ENCODE measurements at places on chromosomes 4 and X. TPM values are rescaled to one million over a fixed set of nuclear protein-coding genes. Genes with fewer than 3 reads are reported as not detected.

GRCh38 chr4:85318415-85318814, 156.5 kb upstream of the ARHGAP24 start:
- no peak for DNase-seq

The CTSO gene
- 32.8 TPM for polyA plus RNA-seq

GRCh38 chrX:130111220-130112154, 1.2 kb upstream of the ELF4 start:
- DNase-seq: peak; percentile 59

DNA sequence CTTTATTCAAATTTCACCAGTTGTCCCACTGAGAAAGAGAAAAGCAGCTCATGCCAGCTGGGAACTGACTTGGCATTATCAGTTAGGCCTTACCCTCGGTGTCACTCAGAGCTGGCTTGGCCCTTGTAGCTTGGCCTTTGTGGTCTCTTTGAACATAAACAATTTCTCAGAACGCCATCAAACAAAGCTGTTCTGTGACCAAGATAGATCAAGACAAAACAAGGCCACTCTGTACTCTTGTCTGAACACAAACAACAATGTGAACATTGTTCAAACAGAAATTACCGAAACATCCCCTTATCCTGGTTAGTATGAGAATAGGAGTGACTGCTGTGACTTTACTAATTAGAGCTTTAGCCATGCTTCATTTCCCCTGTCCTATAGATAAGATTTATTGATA, 57.2 kb downstream of the DIPK2B start:
- no peak for DNase-seq

DNA sequence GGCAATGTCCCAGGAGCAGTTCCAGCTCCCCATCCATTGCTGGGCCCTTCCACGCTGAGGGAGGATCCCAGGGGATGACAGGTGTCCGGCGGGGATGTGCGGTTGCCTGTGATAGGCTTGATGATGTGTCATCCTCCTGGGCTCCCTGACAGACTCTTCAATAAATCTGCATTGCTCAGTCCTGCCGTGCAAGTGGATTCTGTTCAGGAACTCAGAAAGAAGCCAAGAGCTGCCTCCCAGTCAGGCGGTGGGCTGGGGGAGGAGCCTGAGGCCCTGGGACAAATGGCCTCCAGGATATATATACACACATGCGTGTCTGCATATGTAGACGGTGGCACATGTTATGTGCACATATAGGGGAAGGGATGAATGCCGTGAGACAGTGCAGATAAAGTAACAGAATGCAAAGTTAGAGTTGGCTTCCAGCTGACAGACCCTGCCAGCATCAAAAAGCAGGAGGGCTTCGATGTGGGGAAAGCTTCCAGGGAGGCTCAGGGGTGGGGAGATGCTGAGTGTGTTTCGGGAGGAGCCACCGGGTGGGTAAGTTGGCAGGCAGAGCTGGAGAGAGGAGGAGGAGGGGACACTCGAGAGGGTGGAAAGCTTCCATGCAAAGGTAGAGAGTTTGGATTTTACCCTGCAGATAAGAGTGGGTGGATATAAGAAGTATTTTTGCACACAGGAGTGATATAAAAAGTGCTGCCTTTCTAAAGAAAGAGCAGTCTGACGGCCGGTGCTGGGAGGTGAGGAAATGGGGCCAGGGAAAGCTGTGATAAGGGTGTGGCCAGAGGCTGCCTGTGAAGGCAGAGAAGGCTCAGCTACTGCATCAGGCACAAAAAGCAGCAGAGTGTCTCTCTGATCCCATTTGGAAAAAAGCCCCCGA, 28.5 kb upstream of the CRMP1 start:
- no peak for DNase-seq

DNA sequence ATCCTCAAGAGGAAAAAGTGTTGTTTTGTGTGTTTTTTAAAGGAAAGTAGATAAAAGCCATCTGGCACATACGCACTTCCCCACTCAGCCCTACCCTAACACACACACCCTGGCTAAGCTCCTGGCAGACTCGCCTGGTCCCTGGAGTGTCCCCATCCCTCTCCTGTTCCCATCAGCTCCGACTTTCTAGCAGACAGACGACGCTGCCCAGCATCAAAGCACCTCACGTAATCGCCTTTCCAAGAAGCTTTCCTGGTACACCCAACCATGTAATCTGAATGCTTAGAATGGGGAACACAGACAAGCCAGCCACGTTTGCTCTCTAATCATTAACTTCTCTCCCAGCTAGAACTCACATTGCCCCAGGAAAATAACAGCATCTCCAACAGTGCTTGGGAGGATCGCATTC, 116.2 kb downstream of the AFAP1 start:
- no peak for DNase-seq

DNA sequence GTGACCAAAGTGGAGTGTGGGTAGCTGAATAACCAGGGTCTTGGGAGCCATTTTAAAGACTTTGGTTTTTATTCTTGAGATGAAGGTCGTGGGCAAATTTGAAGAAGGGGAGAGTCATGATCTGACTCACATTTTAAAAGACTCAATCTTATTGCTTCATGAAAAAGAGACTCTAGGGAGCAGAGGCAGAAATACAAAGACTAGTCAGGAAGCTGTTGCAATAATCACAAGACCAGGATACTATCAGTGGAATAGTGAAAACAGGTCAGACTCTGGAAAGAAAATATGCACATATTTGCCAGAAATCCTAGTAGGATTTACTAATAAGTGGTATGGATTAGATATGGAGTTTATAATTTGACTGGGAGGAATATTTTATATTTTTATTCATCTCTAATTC, 448.4 kb downstream of the RAPGEF2 start:
- peak; percentile 9 for DNase-seq

GRCh38 chr4:20255251-20255586, 3.5 kb downstream of the SLIT2 start:
- DNase-seq: no peak

The FAM47A gene
- polyA plus RNA-seq: 0.04 TPM

The GAGE13 gene
- not detected for polyA plus RNA-seq

- no peak for DNase-seq
Observed at GRCh38 chrX:48681539-48682183, 1.9 kb upstream of the WAS start.

DNA sequence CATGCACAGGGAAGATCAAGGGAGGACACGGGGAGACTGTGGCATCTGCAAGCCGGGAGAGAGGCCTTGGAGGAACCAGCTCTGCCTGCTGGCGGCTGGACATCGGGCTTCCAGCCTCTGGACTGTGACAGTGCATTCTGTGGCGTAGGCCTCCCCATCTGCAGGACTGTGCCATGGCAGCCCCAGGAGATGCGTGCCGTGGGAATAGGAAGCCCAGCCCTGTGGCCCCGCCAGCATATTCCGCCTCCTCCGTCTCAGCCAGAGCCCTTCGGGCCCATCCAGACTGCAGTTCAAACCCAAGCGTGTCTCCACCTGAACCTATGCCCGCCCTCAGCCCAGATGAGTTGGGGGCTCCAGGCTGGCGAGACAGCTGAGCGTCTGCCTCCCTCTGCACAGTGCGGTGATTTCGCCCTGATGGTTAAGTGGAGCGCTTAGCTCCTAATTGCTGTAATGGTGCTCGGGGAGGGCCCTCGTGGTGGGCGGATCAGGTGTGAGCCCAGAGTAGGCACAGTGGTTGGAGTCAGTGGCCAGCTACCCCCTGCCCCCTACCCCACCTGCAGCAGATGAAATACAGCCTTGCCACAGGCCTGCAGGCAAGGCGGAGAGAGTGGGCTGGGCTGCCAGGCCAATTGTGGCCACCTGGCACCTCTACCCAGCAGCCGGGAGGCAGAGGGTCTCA, 133.9 kb downstream of the HMX1 start:
- no peak for DNase-seq

- no peak for DNase-seq
Observed at GRCh38 chrX:66000628-66001272, 39.1 kb downstream of the VSIG4 start.

The SNCA gene
- 25.8 TPM for polyA plus RNA-seq

GRCh38 chrX:71195964-71196649, 26.9 kb upstream of the GJB1 start:
- no peak for DNase-seq

Measured in muscle of back (tissue), 13 donors.